Activated CD4-positive, alpha-beta T cell treated with anti-CD3 and anti-CD28 coated beads, Interleukin-10, Interleukin-2, amounts not matched to agents 100 ng/mL and 50 ng/mL, durations not matched to agents 16 hours and 8 hours (primary cell): ENCODE measurements at places on chromosomes 7 and 10.

- DNase-seq: peak; percentile 68
Measured at GRCh38 chr7:3094701-3095445, 51.2 kb upstream of the CARD11 start.

- DNase-seq: no peak
Measured at GRCh38 chr10:110609605-110610004, 34.5 kb upstream of the RBM20 start.

GRCh38 chr10:1624240-1624639, 113.1 kb downstream of the ADARB2 start:
- DNase-seq: no peak

DNA sequence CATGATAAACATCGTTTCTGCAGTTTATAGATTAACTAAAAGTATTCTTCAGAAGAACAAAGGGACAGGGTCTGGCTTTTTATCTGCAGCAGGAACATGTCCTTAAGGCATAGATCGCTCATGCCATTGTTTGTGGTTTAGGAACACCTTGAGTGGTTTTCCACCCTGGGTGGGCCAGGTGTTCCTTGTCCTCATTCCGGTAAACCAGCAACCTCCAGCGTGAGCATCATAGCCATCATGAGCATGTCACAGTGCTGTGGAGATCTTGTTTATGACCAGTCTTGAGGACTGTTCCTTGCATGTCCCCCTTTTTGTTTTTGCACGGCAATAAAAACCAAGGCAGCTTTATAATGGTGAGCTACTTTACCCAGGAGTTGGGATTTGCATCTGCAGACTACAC, 33.9 kb downstream of the STOX1 start:
- DNase-seq: no peak

GRCh38 chr10:122475100-122475499, 13.7 kb downstream of the HTRA1 start:
- no peak for DNase-seq

GRCh38 chr10:29455095-29455494, 166.2 kb downstream of the LYZL1 start:
- no peak for DNase-seq

DNA sequence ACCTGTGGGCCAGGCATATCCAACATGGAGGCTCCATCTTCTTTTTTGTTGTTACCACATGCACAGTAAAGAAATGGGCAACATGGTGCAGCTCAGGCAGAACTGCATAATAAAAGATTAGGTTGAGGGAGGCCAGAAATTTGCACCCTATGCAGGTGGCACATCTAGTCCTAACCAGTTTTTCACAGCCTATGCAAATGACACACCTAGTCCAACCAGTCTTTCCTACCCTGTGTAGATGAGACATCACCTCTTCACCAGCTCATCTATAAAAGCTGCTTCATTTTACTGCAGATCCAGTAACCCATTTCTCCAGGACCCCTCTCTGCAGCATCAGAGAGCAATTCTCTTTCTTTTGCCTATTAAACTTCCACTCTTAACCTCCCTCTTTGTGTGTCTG, 411.0 kb upstream of the PCDH15 start:
- DNase-seq: no peak

DNA sequence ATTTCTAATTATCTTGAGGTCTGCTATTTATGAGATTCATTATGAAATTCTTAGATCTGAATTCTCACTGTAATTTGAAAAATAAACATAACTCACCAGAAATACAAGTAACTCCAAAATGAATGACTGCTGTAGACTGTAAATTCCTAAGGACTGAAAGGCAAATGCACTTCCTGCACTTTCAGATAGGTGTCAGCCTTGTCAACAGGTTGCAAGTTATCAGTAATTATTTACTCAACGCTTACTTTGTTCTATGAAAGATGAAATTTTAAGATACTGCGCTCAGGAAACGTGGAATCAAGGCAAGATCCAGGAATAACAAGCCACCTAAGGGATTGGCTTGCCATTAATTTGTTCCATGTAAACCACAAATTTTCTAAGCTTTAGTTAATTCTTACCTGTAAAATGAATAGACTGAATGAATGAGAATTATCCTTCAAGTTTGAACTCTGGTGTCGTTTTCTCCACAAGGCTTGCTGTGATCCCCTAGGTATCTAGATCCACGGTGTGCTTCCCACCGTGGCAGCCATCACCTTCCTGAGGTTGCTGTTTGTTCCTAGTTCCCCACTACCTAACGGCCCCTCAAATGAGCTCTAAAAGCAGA, 12.6 kb downstream of the DHX32 start:
- peak; percentile 39 for DNase-seq

GRCh38 chr10:22620140-22620857, 94.1 kb downstream of the PIP4K2A start:
- peak; percentile 49 for DNase-seq

GRCh38 chr10:104209575-104210198, 22.5 kb downstream of the CFAP43 start:
- DNase-seq: peak; percentile 40

DNA sequence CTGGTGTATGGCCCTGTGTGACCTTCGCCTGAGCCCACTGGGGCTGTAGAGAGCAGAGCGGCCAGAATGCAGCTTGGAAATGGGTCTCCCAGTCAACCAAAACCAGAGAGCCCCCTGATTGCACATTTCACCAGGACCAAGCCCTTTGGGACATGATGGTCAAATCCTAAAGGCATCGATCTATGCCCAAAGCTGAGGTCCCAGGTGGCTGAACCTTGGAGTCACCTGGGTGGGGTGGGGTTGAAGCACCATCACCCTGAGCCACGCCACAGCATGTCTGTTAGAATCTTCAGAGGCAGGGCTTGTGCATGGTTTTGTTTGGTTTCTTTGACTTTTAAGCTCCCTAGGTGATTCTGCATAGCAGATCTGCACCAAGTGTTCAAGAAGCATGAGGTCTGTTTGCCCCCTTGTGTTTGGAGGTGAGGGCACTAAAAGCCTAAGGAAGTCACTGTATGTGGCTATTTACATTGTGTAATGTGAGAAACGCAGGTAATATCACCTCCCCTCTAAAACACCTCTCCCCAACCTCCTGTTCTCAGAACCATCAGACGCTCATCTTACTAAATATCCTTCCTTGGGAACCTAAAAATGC, 9.6 kb downstream of the PKD1L1 start:
- no peak for DNase-seq

DNA sequence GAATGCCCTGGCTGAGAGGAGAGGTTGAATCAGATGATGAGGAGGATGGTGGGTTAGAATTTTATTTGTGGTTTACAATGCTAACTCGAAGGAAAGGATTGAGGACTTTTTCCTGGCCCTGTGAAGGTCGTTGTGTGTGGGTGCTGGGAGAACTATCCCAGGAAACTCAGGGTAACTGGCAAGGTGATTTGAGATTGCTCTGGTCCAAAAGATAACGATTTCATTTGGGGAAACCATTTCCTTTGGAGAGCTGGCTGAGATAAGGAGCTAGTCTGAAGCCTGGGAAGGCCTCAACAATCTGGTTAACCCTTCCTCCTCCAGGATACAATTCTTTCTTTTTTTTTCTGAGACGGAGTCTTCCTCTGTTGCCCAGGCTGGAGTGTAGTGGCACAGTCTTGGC, 33.0 kb downstream of the HK1 start:
- DNase-seq: no peak

DNA sequence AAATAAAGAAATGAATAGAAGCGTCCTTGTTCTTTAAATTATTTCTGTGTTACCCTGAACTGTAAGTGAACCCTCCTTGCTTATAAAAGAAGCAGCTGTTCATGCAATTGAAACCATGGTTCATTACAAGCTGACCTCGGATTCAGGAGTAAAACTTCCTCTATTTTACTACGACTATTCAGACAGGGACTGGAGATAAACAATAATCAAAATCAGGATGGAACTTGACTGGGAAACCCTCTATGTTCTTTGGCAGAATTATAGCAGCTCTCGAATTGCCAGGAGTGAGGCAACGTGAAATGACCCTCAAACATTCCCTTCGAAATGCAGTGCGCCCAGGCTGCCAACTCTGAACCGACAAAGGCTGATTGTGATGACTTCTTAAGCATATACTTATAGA, 172.1 kb downstream of the CYP26A1 start:
- DNase-seq: no peak

- no peak for DNase-seq
Measured at GRCh38 chr10:104816501-104816900, 175.4 kb downstream of the SORCS3 start.

DNA sequence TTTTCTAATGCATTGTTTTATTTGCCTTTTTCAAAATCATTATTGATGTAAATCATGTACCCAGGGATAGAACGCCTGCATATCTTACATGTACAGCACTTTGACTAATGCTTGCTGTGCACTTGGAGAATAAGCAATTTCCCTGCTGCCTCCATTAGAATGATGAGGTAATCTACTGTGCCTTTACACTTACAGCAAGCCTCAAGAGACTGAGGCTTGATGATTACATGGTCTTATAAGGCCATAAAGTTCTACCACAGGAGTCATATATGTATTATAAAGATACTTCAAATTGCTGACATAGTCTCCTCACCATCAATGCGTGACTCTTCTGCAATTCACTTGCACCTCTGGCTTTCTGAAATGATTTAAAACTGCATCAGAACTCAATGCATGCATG, 328.6 kb upstream of the HGF start:
- DNase-seq: no peak

DNA sequence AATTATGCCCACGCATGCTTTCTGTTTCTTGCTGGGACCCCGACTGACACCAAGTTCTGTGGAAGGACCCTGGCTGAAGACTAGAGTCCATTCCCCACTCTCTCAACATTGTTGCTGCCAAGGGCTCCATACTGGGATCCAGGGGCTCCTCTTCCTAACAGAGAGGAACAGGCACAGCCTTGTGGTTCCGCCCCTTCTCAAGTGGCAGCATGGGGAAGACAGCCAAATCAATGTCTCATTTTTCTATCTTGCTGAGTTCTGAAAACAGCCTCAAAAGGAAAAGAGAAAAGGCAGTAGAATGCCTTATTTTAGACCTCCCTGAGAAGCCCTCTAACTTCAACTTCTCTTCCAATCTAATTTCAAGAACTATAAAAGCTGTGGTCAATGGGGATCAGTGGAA, 23.7 kb upstream of the LAMB1 start:
- DNase-seq: no peak

DNA sequence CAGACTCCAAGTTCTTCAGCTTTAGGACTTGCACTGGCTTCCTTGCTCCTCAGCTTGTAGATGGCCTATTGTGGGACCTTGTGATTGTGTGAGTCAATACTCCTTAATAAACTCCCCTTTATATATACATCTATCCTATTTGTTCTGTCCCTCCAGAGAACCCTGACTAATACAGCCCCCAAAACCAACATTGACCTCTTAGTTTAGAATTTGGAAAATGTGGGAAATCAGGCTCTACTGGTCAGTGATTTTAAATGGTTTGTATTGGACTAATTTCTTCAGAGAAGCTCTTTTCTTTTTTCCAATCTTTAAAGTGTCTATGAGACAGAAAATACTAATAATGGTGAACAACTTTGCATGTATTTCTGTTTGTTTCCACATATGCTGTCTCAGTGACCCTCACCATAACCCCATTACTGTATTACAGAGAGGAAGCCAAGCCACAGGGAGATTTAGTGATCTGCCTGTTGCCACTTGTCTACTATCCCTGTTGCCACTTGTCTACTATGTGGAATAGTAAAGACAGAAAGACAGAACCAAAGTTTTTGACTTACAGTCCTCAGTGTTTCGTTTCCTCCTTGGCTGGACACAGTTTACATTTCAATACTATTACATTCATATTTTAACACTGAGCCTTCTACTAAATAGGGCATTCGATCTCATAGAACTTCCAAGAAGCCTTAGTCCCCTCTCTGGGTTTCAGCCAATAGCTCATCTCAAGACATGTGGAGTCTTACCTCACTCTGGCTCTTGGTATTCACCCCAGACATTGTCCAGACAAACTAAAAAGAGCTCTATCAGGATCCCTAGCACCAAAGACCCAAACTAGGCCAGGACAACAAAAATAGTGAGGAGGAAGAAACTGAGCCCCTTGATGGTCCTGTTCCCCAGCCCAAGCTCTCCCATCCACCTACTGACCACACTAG, 121.0 kb downstream of the AKR1D1 start:
- DNase-seq: no peak

DNA sequence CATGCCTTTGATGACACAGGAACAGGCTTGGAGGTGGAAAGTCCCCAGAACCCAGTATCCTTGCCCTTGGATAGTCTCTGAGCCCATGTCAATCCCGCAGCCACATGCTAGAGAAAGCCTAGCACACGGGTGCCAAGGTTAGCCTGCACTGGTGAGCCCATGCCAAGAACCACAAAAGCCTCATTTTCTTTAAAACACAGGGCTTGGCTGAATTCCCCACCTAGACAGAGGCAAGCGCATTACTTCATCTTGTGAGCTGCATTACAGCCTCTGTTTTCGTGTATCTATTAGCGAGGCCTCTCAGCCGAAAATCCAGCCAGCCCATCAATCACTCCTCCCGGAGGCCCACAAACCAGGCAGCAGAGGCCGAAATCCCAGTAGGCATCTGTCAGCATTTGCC, 314.9 kb upstream of the AUTS2 start:
- DNase-seq: no peak

GRCh38 chr10:129755621-129756020, 208.5 kb downstream of the EBF3 start:
- DNase-seq: no peak

DNA sequence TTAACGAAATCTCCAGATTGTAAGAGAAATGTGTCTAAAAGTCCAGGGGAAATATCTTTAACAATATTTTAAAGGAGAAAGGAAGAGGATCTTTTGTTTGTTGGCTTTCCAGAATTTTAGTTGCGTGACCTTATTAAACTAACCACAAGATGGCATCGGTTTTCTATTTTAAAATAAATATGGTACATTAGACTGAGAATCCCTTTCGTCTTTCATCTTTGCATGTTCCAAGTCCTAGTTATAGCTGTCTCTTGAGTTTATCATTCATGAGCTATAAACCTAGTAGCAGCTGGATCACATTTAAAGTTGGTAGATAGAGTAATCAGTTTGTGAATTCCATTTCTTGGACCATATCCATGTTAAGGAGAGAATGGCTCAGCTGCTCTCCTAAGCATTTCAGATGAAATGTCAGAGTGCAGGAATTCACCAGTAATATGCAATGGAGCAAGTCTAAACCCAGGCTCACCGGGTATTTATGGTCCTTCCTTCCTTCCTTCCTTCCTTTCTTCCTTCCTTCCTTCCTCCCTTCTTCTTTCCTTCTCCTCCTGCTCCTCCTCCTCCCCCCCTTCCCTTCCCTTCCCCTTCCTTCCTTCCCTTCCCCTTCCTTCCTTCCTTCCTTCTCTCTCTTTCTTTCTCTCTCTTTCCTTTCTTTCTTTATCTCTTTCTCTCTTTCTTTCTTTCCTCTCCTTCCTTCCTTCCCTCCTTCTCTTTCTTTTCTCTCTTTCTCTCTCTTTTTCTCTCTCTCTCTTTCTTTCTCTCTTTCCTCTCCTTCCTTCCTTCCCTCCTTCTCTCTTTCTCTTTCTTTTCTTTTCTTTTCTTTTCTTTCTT, 57.8 kb upstream of the RAB18 start:
- peak; percentile 13 for DNase-seq

DNA sequence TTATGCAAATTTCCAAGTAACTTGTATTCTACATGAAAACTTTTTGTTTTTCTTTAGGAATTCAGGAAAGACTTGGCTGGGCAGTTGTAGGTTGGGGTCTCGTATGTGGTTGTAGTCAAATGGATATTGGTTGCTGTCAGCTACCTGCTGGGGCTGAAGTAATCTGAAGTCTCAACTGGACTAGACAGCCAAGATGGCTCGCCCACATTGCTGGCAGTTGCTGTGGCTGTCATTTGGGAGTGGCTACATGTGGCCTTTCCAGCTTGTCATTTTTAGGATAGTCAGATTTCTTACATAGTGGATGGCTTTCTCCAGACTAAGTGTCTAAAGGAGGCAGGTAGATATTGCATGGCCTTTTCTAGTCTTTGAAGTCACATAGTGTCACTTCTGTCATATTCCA, 32.6 kb downstream of the EXOC6 start:
- no peak for DNase-seq
